ENCODE measurements at places on chromosomes 13 and 19.

GRCh38 chr19:43441716-43442115 lies 23.7 kb downstream of the LYPD3 start:
- H3K36me3 ChIP-seq = no peaks in the 10 kb centered on the region
- no peak overlapping the region for H3K4me3 ChIP-seq
- peaks cover 44% of the 10 kb centered on the region for H3K4me1 ChIP-seq
- no peaks in the 10 kb centered on the region for H3K27me3 ChIP-seq
- no peak for DNase-seq

- no peaks in the 10 kb centered on the region for H3K4me1 ChIP-seq
- H3K36me3 ChIP-seq = no peaks in the 10 kb centered on the region
- H3K27ac ChIP-seq = no peak overlapping the region
- no peak overlapping the region for H3K4me3 ChIP-seq
- H3K27me3 ChIP-seq = no peaks in the 10 kb centered on the region
- DNase-seq = no peak
These were observed 724.9 kb upstream of the MIR17HG start for GRCh38 chr13:90622541-90622940.

DNA sequence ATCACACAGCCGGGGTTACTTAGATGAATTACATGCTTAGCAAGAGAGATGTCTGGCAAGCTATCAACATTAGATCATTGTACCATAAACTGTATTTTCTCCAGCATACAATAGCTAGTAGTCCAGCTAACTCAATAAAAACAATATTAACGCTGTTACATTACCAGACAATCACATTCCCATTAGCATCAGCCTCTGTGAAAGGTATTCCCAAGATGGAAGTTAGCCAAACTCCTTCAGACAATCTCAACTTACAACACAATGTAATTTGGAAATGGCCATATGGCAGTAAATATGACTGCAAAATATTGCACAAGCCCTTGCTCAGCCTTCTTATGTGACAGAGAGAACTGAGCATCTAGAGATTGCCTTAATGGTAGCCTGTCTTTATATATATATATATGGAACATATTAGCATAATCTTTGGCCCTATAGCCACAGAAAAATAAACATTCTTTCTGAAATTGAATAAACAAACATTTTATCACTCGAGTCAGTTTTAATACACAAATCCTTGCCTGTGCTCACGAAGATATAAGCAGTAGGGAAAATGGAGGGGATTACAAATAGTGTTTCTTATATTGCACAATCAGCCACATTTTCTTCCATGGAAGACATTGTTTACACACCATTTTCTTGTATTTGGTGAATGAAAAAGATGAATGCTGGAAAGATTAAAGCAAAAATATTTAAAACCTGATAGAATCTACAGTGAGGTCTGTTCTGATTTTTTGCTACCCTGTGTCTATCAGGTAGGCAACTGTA lies 1060.5 kb downstream of the DIAPH3 start:
- no peaks in the 10 kb centered on the region for H3K36me3 ChIP-seq
- no peaks in the 10 kb centered on the region for H3K27me3 ChIP-seq
- H3K4me1 ChIP-seq = no peaks in the 10 kb centered on the region
- H3K4me3 ChIP-seq = no peak overlapping the region
- no peak overlapping the region for H3K27ac ChIP-seq
- DNase-seq = no peak

DNA sequence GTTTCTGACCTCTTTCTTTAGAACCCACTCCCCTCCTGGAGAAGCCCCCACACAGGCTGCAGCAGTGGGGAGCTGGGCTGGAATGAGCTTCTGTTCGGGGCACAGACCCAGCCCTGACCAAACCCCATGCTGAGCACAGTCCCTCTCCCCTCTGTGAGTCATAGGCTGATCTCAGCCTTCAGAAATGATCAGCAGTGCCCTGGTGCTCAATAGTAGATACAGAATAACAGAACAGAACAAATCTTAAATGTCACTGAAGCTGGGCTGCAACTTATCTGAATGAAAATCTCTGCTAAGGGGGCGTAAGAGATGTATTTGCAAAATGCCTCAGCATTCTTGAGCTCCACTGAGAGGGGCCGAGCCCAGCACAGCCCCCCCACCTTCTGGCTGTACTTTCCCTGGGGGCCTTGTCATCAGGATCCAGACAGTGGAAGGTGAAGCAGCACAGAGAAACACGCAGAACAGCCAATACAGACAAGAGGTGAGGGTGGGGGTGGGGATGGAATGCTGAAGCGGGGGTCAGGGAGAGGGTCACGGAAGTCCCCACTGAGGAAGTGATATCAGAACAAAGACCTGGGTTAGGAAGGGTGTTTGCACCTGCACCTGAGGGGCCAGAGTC lies 9.9 kb downstream of the ZNF665 start:
- no peak for DNase-seq
- H3K27ac ChIP-seq = peak overlapping the region; percentile 9
- peaks cover 18% of the 10 kb centered on the region for H3K4me1 ChIP-seq
- no peak overlapping the region for H3K4me3 ChIP-seq
- no peaks in the 10 kb centered on the region for H3K27me3 ChIP-seq
- H3K36me3 ChIP-seq = peaks cover 40% of the 10 kb centered on the region

DNA sequence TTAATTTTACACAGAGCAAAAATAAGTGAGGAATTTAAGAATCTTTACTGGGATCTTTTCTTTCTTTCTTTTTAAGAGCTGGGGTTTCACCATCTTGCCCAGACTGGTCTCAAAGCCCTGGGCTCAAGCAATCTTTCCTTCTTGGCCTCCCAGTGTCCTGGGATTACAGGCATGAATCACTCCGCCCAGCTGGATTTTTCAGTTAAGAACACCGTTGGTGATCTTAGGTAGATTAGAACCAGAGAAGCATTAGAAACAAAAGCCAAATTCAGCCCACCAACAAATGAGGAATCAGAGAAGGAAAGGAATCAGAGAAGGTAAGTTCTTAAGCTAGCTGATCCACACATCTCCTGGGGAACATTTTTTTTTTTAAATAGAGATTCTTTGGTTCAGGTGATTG lies 34.2 kb downstream of the EPSTI1 start:
- H3K36me3 ChIP-seq = peaks cover 59% of the 10 kb centered on the region
- no peaks in the 10 kb centered on the region for H3K4me1 ChIP-seq
- H3K27ac ChIP-seq = no peak overlapping the region
- H3K27me3 ChIP-seq = no peaks in the 10 kb centered on the region
- H3K4me3 ChIP-seq = no peak overlapping the region

DNA sequence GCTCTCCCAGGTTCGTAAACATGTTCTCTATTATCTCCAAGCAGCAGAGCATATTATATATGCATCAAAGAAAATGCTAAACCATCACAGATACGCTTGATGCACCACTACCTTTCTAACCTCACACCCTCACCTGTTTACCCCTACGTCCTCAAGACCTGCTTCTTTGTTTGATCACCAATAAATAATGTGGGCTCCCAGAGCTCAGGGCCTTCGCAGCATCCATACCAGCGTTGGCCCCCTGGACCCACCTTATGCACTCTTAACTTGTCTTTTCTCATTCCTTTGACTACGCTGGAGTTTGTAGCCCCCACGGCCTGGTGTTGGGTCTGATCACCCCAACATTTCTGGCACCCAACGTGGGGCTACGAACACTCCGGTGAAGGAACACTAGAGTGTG lies 10.0 kb upstream of the ZNF443 start:
- H3K27me3 ChIP-seq = no peaks in the 10 kb centered on the region
- H3K4me1 ChIP-seq = peaks cover 2% of the 10 kb centered on the region
- H3K36me3 ChIP-seq = peaks cover 16% of the 10 kb centered on the region

DNA sequence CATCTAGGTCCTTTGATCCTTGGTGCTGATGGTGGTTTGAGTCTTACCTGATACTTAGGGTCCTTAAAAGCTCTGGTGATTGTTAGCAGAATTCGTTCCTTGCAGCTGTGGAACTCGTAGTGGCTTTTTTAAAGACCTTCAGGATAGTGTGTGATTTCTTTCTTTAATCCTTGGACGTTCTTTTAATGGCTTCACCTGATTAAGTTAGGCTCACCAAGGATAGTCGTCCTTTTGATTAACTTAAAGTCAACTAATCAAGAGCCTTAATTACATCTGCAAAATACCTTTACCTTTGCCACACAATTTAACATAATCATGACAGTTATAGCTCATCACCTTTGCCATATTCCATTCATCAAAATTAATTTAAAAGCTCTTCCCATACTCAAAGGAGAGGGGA lies 1807.7 kb downstream of the OLFM4 start:
- no peak overlapping the region for H3K27ac ChIP-seq
- no peaks in the 10 kb centered on the region for H3K4me1 ChIP-seq
- no peak overlapping the region for H3K4me3 ChIP-seq
- H3K27me3 ChIP-seq = no peaks in the 10 kb centered on the region
- H3K36me3 ChIP-seq = no peaks in the 10 kb centered on the region

DNA sequence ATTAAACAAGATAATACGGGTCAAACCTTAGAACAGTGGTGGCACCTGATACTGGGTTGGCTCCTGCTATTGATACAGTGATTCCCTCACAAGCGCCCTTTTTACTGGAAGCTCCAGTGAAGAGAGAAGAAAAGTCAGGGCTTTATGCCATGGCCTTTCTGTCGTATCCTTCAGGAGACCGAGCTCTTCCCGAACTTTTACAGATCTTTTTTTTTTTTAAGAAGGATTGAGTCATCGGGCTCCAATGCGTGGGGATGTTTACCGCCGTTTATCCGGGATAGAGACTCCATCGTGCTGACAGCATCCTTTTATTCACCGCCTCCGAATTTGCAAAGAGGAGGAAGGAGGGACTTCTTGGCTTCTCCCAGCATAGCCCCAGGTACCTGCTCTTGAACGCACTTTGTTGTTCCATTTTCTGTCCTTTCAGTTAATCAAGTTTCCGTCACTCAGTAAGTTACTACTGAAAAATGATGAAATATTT lies 574 bp downstream of the ZNF227 start:
- H3K4me1 ChIP-seq = peaks cover 13% of the 10 kb centered on the region
- H3K27ac ChIP-seq = peak overlapping the region; percentile 95
- H3K36me3 ChIP-seq = peaks cover 14% of the 10 kb centered on the region
- DNase-seq = no peak

DNA sequence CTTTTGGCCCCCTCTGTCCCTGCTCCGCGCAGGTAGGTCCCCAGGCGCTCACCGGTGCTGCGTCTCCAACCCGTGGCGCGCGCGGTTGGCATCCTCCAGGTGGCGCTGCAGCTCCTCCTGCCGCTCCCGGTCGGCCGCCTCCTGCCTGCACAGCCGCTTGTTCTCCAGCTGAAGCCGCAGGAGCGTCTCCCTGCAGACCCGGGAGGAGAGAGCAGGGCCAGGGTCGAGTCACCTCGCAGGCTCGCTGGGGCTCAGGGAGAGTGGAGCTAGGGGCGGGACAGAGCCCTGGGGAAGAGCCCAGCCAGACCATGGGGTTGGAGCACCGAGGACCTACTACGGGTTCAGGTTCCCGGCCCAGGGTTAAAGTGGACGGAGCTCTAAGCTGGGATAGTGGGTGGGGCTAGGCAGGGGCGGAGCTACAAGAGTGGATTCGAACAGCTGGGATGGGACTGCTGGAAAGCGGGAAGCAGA lies 9.3 kb downstream of the HOOK2 start:
- H3K4me1 ChIP-seq = peaks cover 11% of the 10 kb centered on the region
- DNase-seq = peak; percentile 78
- no peaks in the 10 kb centered on the region for H3K36me3 ChIP-seq
- no peaks in the 10 kb centered on the region for H3K27me3 ChIP-seq
- no peak overlapping the region for H3K4me3 ChIP-seq

- H3K4me1 ChIP-seq = peaks cover 47% of the 10 kb centered on the region
- no peak overlapping the region for H3K27ac ChIP-seq
- H3K4me3 ChIP-seq = no peak overlapping the region
- DNase-seq = no peak
- H3K27me3 ChIP-seq = no peaks in the 10 kb centered on the region
- no peaks in the 10 kb centered on the region for H3K36me3 ChIP-seq
These were observed 134.4 kb downstream of the DLEU7 start for GRCh38 chr13:50709058-50709457.

- no peak for DNase-seq
- H3K27me3 ChIP-seq = peaks cover 21% of the 10 kb centered on the region
- H3K27ac ChIP-seq = no peak overlapping the region
- no peak overlapping the region for H3K4me3 ChIP-seq
These were observed 154.2 kb downstream of the TM9SF2 start for GRCh38 chr13:99655351-99656091.

DNA sequence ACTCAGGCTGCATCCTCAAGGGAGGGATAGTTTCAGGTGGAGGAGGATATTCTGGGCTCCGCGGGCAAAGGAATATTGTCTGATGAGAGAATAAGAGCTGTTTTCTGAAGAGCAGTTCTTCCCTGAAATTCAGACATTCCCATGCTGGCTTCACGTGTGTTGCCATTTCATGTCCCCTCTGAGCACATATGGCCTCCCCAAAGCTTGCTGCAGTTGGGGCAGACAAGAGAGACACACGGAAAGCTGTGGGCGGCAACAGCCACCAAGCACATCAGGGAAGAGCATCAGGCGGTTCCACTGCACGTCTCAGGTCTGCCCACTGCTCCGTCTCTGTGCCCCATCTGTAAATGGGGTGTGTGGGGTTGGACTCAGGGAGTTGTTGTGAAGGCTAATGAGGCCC lies 247.5 kb upstream of the TSHZ3 start:
- no peaks in the 10 kb centered on the region for H3K36me3 ChIP-seq
- H3K27me3 ChIP-seq = peaks cover 4% of the 10 kb centered on the region
- no peak for DNase-seq
- H3K4me3 ChIP-seq = no peak overlapping the region
- H3K27ac ChIP-seq = no peak overlapping the region
- no peaks in the 10 kb centered on the region for H3K4me1 ChIP-seq

GRCh38 chr13:29294821-29295220 lies 300.7 kb downstream of the SLC7A1 start:
- no peak for DNase-seq
- no peak overlapping the region for H3K27ac ChIP-seq
- no peaks in the 10 kb centered on the region for H3K4me1 ChIP-seq
- H3K36me3 ChIP-seq = no peaks in the 10 kb centered on the region

GRCh38 chr13:30934381-30934780 lies 1.9 kb downstream of the TEX26 start:
- no peaks in the 10 kb centered on the region for H3K36me3 ChIP-seq
- DNase-seq = no peak
- no peaks in the 10 kb centered on the region for H3K4me1 ChIP-seq
- no peak overlapping the region for H3K4me3 ChIP-seq
- peaks cover 37% of the 10 kb centered on the region for H3K27me3 ChIP-seq

GRCh38 chr13:35983206-35983605 lies 148.0 kb downstream of the DCLK1 start:
- H3K27me3 ChIP-seq = no peaks in the 10 kb centered on the region
- H3K27ac ChIP-seq = no peak overlapping the region
- no peaks in the 10 kb centered on the region for H3K4me1 ChIP-seq
- DNase-seq = no peak
- no peak overlapping the region for H3K4me3 ChIP-seq
- no peaks in the 10 kb centered on the region for H3K36me3 ChIP-seq

DNA sequence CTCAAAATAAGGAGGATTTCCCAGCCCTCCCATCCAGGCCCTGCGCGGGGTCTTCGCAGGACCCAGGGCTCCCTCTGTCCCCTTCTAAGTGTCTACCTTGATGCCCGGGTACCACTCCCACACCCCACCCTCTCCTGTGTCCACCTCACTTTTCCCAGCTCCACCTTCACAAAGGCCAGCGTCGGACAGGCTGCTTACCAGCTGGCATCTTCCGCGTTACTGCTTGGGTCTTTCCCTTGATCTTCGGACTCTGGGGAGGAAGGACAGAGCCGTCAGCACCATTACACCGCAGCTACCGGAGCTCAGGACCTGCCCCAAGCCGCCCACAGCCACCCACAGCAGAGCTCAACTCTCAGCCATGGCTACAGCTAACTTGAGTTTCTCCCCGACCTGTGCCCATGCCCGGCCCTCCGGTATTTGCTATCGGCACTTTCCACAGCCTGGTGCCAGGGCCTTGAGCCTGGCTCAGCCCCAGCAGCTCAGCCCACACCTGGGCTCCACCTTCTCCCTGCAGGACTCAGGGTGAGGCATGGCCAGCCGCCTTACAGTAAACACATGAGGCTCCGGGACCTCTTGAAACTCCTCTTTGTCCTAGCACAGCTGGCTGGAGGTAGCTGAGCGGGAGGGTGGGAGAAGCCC lies 3.8 kb downstream of the C13orf46 start:
- no peaks in the 10 kb centered on the region for H3K36me3 ChIP-seq
- no peaks in the 10 kb centered on the region for H3K4me1 ChIP-seq
- H3K27ac ChIP-seq = peak overlapping the region; percentile 78
- no peak for DNase-seq
